ENCODE measurements at places on chromosomes 6 and 20.

DNA sequence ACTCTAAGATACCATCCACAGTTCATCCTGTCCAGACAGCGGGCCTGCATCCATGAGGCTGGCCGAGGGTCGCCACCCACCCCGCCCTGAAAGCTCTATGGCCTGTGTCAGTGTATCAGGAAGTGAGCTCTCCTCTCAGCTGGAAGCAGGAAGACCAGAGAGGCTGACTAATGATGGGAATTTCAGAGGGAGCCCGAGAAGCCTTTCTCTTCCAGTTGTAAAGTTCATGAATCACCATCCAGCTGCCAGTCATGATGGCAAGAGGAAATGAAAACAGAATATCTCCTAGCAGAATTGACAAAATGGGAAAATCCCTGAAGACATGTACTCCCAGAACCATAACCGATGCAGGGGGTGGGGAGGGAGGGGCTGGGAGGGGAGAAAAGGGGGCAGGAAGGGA, 109.6 kb upstream of the RPS6KA2 start:
- DNase-seq = no peak

GRCh38 chr6:169454204-169454871, 200.7 kb upstream of the THBS2 start:
- DNase-seq = no peak

- DNase-seq = no peak
Observed at GRCh38 chr20:38747495-38748096, 664 bp upstream of the ACTR5 start.

DNA sequence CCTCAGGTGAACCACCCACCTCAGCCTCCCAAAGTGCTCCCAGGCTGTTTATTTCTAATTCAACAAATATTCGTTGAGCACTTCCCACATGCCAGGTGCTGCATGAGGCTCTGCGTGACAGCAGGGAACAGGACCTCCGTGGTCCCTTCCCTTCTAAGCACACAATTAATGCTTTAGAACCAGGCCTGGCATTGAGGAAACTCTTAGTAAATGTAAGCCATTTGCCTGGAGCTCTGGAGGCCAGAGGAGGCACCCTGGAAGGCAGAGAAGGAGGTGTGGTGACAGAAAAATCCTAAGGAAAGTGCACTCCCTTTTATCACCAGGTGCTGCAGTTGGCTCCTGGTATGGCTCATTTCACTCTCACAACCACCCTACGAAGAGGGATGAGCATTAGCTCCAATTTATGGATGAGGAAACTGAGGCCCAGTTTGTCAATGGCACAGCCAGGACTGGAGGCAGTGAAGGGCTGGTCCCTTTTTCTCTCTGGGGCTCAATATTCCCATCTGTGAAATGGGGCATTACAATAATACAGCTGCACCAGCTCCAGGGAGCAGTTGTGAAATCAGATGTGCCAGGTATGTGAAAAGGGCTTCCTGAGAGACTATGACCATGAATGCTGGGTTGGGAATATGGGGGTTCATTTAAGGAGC, 8.1 kb upstream of the ID1 start:
- no peak for DNase-seq

GRCh38 chr20:50541606-50542041, 31.4 kb downstream of the PTPN1 start:
- DNase-seq = no peak
